Naive thymus-derived CD8-positive, alpha-beta T cell (primary cell): ENCODE measurements at places on chromosomes 3 and 15.

GRCh38 chr3:52056521-52056967 is at the start of gene DUSP7:
TSS of gene DUSP7 (minus strand) at chr3:52056571. CDS start at chr3:52056366, 205 bp downstream.
- DNase-seq = peak; percentile 73

DNA sequence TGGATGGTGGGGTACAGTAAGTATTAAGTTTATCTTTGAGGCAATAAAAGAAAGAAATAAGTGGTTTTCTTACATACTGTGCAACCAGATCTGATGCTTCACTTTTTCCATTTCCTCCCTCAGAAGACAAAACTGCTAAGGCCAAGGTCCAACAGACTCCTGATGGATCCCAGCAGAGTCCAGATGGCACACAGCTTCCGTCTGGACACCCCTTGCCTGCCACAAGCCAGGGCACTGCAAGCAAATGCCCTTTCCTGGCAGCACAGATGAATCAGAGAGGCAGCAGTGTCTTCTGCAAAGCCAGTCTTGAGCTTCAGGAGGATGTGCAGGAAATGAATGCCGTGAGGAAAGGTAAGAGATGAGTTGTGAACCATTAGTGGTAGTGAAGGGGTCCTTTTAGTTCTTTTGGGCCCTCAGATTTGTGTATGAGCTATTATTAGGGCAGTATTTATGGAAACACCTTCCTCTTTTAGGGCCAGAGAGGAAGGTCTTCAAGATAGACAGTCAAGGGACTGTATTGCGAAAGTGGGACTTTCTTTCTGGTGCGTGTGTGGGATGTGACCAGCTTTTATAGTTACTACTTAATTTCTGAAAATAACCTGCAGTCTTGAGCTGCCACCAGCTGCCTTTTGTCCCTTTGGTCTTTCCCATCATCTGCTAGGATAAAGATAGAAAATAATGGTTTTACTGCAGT is 4.6 kb downstream of the ALAS1 start:
- no peak for DNase-seq

DNA sequence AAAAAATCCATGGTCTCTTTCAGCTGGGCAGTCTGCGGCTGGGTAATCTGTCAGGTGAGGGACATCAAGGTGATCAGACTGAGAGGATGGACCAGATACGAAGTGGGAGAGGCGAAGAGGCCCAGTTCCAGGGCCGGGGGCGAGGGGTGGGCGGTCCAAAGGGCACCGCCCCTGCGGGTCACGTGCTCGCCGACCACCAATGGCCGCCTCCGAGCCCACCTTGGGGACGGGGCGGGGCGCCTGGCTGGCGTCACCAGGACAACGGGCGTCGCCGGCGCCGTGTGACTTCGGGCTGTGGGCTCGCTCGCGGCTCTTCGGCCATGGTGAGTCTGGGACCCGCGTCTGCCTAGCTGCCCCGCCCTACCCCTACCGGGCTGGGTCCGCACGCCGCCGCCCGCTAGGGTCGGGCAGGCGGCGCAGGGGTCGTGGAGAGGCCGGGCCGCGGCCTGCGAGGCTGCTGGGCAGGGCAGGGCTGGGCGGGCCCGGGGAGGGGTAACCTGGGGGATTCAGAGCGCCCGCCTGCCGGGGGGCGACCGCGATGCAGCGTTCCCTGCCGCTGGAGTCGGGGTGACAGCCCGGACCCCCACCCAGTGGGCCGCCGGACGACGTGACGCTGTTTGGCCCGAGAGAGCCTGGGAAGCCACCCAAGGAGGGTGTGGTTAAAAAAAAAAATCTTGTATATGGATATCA is at the start of gene FBXL2:
Gene FBXL2 (plus strand): TSS at position 250 of the 690 bp plus-strand sequence. CDS start 71 bp downstream, at position 321.
- no peak for DNase-seq

- DNase-seq = no peak
Observed at GRCh38 chr3:45551214-45552010, 43.1 kb upstream of the LIMD1 start.
